HEK293T (cell line): ENCODE measurements at places on chromosomes 5 and 9.

GRCh38 chr9:69364510-69365150 lies 39.6 kb downstream of the ENTREP1 start:
- no peak for DNase-seq

- no peak for DNase-seq
Measured at GRCh38 chr9:135958485-135958884, 2.7 kb downstream of the UBAC1 start.

- DNase-seq: peak; percentile 47
Measured at GRCh38 chr9:127523312-127523851, 72.1 kb downstream of the LRSAM1 start.

GRCh38 chr5:95983509-95983908 lies 21.9 kb upstream of the ELL2 start:
- DNase-seq: no peak

DNA sequence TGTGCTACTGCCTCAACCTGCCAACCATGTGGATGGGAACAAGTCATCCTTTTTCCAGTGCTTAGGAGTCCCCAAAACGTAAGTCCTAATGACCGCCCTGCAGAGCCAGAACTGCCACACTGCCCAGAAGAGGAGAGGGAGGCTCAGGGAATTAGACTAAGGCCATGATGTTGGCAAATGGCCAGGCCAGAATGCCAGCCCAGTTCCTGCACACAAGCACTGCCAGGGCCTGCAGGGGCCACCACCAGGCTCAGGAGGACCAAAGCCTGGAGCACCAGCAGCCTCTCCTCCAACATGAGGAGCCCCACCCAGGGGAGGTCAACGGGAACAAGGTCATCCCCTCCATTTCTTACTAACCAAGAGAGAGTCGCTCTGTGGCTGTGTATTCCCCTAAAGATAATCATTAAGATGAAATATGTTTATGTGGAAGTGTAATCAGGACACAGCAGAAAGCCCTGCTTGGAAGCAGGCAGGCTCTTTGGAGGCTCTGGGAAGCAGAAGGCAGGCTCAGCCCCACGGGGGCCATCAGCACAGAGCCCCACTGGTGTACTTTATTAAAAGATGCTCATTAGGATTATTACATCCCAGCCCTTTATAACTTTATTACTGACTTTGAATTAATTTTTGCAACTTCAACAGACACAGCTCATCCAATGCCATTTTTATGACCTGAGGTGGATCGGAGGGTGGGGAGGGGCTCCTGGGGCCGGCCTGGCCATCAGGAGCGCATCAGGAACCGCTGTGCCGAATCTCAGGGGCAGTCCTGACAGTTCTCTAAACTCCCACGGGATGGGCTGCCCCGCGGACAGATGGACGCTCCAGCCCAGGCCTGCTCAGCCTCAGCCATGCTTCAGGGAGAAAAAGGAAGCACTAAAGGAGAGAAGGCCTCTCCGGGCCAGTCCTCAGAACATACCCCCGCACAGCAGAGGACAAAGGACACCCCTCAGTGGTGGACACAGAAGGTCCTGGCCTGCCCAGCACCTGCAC lies 127.0 kb downstream of the ADAMTS2 start:
- no peak for DNase-seq

GRCh38 chr5:34977934-34978613 lies 48.7 kb downstream of the DNAJC21 start:
- no peak for DNase-seq

GRCh38 chr9:104826079-104826775 lies 62.3 kb downstream of the NIPSNAP3B start:
- no peak for DNase-seq

DNA sequence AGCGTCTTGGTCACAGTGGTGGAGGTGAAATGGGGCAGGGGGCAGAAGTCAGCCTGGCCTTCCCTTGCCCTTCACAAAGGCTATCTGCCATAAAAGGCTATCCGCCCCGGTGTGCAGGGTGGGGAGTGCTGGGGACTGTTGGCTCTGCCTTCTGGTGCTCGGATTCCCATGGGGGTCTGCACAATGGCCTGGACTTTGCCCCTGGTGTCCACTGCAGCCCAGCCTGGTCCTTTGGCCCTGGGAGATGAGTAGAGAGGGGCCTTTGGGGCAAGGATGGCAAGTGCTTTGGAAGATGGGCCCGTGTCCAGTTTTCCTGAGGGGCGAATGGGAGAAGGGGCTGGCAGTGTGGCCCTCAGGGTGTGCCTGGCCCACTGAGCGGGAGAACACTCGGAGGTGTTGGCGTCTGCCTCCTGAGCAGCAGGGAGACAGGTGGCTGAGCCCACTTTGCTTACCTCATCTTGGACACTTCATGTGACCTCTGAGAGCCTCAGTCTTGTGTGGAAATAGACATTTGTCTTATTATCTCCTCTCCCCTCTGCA lies 69.9 kb downstream of the HSPA4 start:
- DNase-seq: no peak

- DNase-seq: no peak
Measured at GRCh38 chr5:83837265-83837907, 116.7 kb upstream of the HAPLN1 start.

DNA sequence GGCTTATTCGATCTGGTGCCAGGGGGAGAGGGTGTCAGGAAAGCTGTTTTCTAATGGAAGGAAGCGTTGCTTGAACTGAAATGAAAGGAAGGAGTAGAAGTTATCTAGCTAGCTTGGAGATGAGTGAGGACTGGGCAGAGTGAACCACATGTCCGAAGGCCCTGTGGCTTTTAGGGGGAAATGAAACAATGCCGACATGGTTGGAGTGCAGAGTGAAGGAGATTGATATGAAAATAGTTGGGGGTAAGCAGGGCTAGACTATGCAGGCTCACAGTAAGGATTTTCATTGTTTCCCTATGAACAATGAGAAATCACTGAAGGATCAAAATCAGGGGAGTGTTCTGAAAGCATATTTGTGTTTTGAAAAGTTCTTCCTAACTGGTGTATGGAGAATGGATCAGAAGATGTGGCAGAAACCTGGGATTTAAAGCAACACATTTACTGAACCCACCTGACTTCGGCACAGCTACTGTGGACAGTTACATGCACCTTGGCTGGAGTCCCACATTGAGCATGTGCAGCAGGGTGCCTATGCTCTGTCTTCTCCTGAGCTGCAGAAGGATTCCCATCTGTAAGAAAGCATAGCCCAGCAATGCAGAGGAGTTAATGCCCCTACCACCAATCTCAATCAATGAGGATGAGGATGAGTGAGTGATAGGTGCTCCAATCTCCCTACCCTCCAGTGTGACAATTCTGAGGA lies 144.4 kb upstream of the TBCA start:
- DNase-seq: no peak

GRCh38 chr5:3858524-3858923 lies 262.9 kb downstream of the IRX1 start:
- no peak for DNase-seq

- DNase-seq: no peak
Measured at GRCh38 chr9:68669218-68669617, 35.8 kb upstream of the PIP5K1B start.

- no peak for DNase-seq
Measured at GRCh38 chr5:60297658-60298057, 402.3 kb downstream of the DEPDC1B start.

GRCh38 chr5:13976867-13977830 lies 32.7 kb upstream of the DNAH5 start:
- peak; percentile 62 for DNase-seq

DNA sequence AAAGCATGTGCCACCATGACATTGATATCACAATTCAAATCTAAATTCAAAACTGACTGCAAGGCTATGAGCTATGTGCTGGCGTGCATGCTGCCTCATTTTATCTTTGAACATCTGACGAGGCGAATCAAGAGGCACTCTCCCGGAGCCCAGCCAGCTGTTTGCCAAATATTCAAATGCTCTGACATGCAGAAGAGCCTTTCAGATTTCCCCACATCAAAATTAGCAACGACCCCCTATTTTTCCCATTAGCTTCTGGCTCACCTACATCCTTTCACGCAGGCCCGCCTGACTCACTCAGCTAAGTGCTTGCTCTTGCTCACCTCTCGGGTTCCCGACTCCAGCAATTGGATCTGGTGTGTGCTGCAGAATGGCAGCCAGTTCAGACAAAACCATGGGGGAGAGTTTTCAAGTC lies 159.0 kb downstream of the NR2F1-AS1 start:
- DNase-seq: no peak

GRCh38 chr5:86125731-86126601 lies 491.8 kb upstream of the COX7C start:
- DNase-seq: no peak

GRCh38 chr9:78300209-78300608 lies 3.3 kb downstream of the PSAT1 start:
- no peak for DNase-seq

GRCh38 chr9:92055624-92056023 lies 59.6 kb downstream of the SPTLC1 start:
- DNase-seq: no peak

DNA sequence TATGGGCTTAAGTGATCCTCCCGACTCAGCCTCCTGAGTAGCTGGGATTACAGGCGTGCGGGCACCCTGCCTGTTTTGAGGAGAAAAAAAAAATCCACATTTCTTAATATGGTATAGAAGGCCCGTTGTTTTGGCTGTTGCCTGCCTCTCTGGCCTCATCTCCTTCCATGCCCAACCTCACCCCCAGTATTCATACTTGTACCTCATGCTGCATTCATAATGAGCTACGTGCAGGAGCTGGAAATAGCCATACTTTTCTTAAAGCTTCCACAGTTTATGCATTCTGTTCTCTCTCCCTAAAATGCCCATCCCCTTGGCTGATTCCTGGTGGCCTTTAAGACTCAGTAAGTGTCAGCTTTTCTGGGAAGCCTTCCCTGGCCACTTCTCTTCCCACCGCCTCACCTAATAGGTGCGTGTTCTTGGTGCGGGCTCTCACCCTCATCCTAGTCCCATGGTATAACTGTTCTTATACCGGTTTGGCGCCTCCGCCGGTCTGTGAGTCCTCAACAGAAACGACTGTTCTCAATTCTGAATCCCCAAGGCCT lies 2.1 kb upstream of the TPM2 start:
- DNase-seq: no peak

DNA sequence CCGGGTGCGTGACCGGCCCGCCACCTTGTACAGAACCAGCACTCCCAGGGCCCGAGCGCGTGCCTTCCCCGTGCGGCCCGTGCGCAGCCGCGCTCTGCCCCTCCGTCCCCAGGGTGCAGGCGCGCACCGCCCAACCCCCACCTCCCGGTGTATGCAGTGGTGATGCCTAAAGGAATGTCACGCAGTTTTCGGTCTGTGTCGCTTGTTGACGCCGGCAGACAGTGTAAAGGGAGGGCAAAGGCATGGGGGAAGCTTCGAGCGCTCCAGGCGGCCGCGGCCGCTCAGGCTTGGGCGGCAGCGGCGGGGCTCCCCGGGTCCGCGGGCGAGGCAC lies 1.3 kb downstream of the LRRC26 start:
- no peak for DNase-seq

GRCh38 chr5:115859378-115859777 lies 17.6 kb downstream of the AP3S1 start:
- DNase-seq: no peak

DNA sequence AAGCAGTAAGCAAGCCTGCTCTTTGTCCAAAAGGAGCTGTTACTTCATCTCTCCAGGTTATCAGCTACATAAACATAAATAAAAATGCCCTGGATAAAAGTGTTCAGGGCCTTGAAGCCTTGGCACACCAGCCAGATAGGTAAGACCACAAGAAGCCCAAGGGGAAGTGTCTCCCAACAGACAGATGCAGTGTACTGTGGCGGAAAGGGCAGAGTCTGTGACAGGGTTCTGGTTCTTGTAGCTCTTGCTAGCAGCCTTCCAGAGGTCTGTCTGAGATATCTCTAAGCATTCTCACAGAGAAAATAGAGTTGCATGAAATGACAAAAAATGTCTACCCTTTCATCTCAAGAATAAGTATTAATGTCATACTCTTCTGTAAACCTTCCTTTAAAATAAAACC lies 30.1 kb downstream of the ISOC1 start:
- no peak for DNase-seq

DNA sequence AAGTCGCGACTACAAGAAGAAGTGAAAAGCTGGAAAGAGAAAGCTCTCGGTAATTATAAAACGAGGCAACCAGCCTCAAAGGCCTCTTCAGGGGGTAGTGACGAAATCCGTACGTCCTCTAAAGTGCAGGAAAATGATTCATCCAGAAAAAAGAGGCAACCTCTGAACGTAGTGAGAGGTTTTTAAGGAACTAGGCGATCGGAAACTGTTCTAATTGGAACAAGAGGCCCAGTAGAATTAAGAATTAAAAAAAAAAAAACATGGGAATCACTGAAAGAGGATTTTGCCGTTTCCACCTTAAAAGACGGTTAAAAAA lies 1.0 kb downstream of the CSNK1A1 start:
- DNase-seq: no peak

DNA sequence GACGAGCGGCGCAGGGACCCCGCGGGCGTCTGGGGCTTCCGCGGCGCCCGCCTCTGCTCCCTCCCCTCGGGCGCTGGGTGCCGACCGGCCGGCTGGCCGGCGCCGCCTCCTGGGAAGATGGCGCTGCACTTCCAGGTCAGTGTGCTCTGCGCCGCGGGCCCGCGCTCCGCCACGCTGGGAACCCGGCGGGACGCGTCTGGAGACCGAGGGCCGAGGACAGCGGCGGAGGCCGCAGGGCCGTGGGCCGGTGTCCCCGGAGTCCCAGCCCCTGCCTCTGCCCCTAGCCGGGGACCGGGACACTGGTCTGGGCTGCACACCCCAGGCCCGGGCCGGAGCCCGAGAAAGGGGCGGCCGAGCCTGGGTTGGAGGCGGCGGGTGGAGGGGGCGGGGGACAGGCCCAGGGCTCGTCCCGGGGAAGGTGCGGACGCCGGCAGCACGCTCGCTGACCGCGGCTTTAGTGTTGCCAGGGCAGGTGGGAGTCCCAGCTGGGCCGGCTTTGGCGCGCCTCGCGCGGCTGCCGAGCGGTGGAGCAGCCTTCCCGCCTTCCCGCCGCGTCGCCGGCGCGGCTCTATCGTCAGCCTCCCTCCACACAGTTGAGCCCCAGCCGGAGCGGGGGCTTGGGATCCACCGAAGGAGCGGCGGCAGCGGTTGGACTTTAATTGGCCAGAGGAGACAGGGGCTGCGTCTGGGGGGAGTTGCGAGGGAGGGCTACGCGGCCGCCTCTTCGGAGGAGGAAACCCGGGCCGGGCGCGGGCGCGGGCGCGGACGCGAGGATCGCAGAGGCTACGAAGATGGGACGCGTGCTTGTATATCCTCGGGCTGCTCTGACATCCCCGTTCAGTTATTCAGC lies at the start of gene RANBP17:
Gene RANBP17 (plus strand): TSS at position 102 of the 850 bp plus-strand sequence.
- DNase-seq: peak; percentile 72
